ENCODE measurements at places on chromosomes 11 and 22.

GRCh38 chr11:19577391-19577975, 135.2 kb upstream of the NAV2 start:
- DNase-seq: peak; percentile 79

DNA sequence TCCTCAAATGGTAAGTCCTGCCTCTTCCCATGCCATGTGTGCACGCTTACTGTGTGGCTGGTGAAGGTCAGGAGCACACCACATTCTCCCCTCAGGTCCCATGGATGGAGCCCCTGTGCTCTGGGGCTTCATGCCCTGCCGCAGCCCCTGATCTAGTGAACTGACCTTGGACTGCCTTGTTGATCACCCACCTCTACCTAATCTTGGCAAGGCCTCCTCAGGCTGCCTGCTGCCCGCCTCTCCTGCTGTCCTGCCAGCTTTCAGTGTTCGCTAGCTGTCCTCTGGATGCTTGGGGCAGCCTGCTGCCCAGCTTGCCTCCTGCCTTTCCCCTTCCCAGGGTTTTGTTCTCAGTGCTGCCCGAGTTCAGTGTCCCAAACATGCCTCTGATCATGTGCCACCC, 38.1 kb downstream of the CABIN1 start:
- no peak for DNase-seq

- DNase-seq: no peak
Observed at GRCh38 chr11:57410287-57410686, 16.6 kb downstream of the SLC43A3 start.

GRCh38 chr22:30609260-30610185, 2.5 kb downstream of the TCN2 start:
- no peak for DNase-seq

DNA sequence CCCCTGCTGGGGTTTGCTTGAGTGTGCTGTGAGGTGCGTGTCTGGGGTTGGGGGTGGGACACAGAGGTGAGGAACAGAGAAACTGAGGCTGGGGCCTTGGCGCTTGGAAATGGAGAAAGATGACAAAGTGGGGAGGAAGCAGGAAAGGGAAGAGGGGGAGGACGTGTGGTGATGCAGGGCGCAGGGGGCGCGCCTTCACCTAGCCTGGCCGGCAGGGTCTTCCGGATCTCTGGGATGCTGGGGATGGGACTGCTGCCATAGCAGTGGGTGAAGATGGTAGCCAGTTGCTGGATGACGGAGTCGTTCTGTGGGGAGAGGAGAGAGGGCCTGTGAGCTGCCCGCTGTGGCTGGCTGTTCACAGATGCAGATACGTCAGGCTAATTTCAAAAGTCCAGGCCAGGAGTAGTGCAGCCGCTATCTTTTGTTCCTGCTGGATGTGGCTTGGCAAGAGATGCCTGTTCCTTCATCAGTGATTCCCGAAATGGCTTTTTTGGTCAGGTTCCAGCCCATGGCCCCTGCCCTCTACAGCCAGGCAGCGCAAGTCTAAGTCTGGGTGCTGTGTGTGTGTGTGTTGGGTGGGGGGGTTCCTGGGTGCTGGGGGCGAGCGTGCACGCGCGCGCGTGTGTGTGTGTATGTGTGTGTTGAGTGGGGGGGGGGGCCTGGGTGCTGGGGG, 54.8 kb downstream of the NAT10 start:
- peak; percentile 6 for DNase-seq

- DNase-seq: no peak
Observed at GRCh38 chr11:125070699-125071254, 7.7 kb downstream of the SLC37A2 start.

DNA sequence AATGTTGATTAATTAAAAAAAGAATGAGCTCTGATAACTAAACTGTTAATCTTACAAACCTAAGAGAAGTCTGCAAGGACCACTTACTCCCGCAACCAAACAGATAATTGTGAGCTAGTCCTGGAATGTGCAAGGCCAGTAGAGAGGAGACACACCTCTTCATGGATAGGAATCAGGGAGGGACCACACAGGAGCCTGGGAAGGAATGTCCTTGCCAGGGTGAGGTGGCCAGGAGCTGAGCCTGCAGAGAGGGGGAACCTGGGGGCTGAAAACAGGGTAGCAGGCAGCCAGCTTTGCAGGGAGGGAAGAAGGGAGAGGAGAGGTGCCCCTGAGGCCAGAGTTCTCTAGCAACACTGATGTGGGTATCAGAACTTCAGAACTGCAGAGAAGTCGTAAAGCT, 9.4 kb upstream of the NLRP10 start:
- DNase-seq: no peak

Data from NCI-H2081 (cell line).